NCI-H748 treated with DMSO at 0.1 percent for 48 hours (cell line): ENCODE measurements at places on chromosomes 7 and 10.

DNA sequence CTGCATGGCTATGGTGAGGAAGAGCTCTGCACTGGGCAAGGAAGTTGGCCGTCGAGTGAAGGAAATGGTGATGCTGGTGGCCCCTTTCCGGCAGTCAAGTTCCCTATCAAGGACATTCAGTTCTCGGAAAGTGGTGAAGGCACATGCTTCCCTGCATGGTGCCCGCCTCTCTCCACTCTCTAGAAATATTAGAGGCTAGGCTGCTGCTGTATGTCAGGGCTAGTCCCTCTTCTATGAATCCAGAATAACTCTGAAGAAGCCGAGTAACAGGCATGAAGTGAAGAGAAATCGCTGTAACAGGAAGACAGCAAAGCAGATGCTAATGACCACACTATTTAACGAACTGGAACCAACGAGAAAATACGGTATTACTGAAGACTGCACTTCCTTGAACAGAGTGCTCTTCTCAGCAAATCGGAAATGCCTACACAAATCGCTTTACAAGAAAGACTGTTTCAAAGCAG, 5.4 kb downstream of the IDI1 start:
- no peak for DNase-seq

DNA sequence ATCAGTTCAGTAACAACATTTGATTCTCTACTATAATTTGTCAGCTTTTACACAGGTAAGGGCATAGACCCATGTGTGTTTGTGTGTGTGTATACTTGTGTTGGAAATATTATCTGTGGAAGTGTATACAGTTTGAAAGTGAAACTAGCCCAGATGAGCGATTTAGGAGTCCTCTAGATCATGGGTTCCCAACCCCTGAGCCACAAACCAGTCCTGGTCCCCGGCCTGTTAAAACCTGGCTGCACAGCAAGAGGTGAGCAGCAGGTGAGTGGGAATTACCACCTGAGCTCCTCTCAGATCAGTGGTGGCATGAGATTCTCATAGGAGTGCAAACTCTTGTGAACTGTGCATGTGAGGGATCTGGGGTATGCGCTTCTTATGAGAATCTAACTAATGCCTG, 1221.5 kb upstream of the SORCS1 start:
- DNase-seq: no peak

DNA sequence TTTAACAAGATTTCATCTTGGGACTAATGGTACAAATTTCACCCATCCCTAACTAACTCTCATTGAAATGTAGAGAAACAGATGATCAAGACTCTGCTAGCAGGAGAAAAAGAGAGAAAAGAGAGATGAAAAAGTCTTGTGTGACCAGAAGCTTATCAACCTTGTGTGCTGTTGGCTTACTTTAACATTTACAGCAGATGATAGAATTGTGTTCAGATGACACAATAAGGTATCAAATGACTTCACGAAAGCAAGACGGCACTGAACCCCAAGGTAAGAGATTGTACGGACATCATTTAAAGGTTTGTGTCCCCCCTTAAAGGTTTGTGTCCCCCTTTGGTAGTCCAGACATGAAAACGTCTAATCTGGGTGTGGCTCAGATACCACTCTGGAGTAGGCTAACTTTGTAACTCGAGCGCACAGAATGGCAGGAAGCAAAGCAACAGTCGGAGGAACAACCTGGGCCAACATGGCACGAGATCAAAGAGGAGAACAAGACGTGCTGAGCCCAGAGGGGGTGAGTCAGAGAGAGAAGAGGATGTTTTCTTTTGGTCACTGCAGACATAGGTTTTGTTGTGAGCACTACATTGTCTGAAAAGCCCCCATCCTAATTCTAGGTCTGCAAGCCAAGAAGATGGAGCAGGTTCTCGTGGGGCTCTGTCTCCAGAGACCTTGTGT, 10.4 kb upstream of the LMBR1 start:
- DNase-seq: no peak

DNA sequence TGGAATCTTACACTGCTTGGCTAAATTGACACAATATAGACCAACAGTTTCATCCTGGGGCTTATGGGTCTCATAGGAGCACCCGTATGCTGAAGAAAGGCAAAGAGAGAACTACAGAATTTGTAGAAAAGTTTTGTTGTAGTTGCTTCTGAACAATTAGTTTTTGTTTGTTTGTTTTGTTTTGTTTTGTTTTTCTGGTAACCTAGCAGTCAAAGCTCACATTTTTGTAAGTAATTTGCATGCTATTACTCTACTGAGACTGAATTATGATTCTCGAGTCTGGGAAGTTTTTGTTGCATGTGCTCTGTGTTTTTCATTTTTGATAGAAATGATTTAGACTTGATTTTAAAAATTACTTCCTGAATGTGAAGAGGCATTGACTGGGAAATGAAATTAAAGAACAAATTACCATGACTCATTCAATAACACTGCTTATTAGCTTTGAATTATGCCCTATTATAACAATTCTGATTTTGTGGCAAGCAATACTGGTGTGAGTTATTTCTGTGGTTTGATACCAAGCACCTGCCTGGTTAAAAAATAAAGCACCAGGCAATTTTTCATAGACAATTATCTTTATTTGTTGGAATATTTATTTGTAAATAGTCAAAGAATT, 438 bp downstream of the LSMEM1 start:
- DNase-seq: no peak

DNA sequence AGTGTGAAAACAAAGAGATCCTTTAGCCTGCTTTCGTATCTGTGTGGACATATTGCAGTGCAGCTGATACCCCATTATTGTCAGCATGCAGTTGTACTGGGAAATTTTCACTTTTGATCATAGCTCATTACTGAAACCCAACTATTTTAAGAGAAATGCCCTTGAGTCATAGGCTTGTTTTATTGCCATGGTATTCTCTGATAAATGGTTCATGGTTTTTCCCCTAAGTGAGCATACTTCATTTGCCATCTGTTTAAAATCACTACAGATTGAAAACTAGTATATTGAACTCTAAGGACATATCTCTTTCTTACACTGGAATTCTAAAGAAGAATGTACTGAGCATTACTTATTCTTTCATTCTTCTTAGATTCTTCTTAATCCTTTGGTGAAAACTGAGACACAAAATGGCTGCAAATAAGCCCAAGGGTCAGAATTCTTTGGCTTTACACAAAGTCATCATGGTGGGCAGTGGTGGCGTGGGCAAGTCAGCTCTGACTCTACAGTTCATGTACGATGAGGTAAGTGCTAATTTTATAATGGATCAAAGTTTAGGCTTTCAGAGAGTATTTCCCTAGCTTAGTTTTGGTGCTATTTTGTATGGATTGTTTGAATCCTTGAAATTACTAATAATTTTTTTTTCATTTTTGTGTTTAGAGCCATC, 63.0 kb downstream of the RALA start:
- no peak for DNase-seq

DNA sequence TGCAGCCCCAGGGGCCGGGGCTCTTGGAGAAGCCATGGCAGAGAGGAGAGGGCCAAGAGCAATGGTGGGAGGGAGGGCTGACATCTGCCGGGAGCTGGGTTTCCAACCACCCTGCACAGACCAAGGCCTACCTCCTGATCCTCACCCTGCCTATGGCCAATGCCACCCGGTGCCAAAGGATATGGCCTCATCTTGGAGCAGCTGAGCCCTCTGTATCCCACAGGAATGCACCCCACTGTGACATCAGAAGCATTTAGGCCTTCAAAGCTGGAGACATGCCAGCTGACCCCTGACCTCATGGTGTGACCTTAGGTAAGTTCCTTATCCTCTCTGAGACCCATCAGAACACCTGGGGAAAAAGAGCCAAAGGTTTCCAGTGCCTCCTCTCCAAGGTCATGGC, 113.6 kb upstream of the ZMIZ1 start:
- no peak for DNase-seq

DNA sequence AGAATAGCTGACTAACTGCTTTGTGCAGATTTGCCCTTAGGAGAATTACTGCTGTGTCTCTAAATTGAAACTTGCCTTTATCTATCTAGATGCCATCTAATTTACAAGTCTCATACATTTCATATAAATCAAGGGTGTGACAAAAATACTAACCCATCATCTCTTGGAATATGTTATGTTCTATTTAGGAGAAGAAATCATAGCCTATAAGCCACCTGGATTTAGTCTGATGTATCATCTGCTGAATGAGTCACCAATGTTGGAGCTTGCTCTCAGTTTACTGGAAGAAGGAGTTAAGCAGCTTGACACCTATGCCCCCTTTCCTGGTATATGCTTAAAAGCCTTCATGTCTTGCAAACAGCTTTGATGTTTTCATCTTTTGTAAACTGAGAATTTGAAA, 43.5 kb downstream of the NUP205 start:
- no peak for DNase-seq

GRCh38 chr7:7848246-7848645, 120.3 kb upstream of the GLCCI1 start:
- no peak for DNase-seq

DNA sequence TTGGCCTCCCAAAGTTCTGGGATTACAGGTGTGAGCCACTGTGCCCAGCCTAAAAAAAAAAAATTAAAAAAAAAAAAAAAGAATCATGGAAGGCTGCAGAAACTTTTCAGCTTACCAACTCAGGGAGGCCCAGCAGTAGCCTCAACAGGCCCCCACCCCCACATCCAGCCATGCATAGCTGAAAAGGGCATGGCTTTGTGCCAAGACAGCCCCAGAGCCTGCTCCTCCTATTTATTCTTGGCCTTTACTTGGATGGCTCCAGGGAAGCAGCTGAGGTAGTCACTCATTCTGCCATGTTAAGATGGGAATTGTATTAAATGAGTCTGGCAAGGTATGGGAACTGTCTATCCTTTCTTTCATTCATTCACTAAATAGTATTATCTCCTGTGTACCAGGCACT, 13.7 kb upstream of the CNNM2 start:
- no peak for DNase-seq

DNA sequence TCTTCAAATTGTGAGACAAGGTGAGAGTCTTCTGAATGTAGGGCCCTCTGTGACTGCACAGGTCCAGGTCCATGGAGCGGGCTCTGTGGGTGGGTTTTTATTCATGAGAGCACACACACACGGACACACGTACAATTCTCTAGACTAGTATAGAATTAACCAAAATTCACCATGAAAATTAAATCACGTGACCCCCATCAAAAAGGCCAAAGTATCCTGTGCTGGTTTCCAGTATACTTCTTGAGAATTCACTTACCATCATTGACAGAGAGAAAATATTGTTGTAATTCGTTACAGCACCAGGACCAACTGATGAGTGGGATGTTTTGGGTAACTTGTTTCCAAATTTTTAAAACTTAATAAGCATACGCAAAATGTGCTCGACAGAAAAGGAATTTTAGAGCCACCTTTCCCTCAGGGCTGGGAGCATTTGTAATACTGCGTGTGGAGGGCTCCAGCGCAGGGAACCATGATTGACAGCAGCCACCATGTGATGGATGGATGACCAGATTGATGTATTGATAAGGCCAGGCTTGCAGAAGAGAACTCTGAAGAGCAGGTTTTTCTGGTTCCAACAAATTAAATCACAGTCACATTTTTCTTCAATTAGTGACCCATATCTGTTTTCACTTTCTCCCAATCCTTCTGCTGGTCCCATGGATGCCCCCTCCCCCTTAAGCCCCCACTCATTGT, 14.9 kb upstream of the DNTT start:
- no peak for DNase-seq

DNA sequence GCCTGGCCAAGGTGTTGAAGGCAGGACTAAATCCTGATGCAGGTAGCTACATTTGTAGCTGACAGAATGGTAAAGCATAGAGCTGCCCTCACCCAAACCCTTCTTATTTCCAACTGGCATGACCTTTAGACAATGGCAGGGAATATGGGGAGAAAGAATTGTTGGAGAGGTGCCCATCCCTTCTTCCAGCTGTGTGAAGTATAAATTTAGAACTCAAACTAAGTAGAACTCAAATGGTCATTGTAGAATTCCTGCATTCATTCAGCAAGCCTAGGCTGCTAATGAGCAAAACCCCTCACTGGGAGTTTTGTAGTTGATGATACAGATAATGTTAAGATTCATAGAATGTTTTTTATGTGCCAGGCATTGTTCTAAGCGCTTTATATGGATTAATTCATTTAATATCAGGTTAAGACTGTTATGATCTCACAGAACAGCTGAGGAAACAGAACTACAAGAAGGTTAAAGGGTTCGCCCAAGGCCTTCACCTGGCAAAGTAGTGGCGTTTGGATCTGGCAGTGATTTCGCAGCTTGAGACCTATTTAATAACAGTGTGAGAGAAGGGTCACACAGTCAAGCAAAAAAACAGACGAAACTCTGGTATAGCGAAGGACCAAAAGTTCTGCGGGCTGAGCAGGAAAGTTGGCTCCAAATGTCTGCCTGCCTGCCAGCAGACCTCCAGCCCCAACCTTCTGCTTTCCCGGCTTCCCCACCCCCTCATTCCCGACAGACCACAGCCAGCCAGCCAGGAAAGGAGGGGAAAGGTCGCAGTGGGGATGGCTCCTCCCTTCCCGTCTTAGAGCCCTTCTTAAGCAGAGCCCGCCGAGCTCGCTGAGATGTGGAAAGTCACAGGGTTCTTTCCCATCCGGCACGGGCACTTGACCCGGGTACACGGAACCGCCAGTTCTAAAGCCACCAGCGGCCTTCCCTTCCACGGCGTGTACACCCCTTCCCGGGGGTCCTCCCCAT, 1.6 kb upstream of the HILPDA start:
- no peak for DNase-seq

GRCh38 chr7:154204046-154204445, 151.8 kb downstream of the DPP6 start:
- no peak for DNase-seq

DNA sequence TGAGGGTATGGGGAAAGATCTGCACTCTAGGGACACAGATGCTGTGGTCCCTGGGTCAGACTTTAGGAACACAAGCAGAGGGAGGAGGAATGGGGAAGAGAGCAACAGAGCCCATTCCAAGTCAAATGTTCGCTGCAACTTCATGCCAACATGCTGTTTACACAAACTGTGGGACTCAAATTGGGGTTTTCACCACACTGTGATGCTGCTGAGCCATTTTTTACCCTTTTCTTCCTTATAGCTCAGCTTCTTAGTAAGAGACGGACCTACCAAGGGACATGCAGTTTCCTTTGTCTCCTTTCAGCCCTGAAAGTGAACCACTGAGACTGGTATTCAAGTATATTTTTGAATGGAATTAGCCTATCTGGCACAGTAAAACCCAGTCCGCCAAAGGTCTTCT, 64.3 kb upstream of the AGK start:
- no peak for DNase-seq
